GM12864 (cell line): ENCODE measurements at places on chromosomes 3 and 15.

DNA sequence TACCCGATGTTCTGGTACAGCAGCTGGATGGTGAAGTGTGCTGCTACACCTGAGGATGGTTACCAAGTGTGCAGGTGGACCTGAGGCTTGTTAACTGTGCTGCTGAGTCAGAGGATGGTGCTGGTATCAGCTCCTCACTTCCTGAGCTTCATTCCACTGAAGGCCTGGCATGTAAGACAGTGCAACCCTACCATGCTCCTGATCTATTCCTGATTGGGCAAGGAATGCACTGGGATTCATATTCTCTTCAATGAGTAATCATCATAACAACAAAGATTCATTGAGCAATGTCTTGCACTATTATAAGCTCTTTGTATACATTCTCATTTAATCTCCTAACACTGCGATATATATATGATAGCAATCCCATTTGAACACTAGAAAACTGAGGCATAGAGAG is 62.9 kb upstream of the THSD4 start:
- DNase-seq: no peak

DNA sequence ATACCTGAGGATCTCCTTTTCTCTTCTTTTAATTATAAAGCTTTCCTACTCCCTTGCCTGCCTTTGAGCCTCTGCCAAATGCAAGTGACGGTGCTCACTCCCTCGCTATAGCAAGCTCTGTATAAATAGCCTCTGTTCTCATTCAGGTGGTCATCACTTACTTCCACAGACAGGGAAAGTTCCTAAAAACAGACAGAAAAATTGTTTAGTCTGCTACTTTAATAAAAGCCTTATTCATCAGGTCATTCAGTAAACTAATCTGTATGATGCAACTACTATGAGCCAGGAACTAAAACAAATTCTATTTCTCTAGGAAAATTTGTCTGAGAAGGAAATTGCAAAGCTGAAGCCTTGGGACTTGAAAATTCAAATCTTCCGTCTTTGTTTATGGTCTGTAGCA is 10.2 kb upstream of the DLG1 start:
- DNase-seq: no peak

DNA sequence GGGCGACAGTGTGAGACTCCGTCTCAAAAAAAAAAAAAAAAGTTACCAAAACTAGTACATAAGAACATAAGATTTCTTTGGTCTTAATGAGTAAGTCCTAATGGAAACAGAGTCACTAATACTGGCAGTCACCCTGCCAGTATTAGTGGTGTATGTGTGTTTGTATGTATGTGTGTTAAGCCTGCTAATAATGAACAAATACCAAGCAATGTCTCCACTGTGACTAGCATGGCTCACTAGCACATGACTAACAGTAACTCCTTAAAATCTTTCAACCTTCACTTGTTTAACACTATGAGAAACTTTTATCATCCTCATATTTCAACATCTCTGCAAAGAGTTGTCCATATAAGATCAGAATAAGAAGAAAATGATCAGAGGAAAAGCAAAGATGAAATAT is 231.0 kb upstream of the ATP11B start:
- no peak for DNase-seq

DNA sequence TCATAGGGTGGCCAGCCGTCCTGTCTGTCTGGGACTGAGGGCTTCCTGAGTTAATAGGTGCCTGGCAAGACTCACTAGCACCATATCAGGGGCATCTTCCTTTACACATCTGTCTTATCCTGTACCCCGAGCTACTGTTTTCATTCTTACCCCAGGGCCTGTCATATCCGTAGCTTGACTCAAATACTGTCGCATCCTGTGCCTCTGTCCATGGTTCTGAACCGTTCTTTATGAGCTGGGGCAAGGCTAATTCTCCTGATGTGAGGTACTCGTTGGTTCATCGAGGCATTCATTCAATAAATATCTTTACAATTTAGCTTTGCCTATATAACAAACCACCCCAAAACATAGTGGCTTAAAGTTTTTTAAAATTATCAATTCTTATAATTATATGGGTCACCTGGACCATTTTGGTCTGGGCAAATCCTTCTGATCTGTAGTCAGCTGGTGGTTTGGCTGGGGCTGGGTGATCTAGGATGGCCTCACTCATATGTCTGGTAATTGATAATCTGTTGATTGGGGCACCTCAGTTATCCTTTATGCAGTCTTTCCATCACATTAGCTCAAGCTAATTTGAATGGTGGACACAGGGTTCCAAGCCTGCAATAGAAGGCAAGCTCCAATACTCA is 121.2 kb downstream of the TLE3 start:
- DNase-seq: no peak

DNA sequence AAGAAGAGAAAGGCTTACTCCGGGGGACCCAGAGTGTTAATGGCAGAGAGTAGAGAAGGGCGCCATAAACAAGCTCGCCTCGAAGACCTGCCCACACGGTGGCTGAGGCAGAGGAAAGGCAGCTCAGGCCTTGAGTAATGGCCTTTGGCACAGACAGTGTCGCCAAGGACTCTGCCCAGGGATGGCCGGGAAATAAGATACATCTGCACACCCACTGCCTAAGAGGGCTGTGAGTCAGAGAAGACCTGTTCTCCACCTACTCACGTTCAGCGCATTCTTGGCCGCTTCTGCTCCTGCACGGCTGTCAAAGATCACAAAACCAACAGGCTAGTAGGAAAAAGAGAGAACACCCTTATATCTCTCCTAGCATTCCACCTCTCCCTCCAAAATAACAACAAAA is 26.2 kb downstream of the RBPMS2 start:
- no peak for DNase-seq

- no peak for DNase-seq
Observed at GRCh38 chr15:70132139-70132538, 34.4 kb upstream of the TLE3 start.
